Peyer's patch (tissue), 4 donors: ENCODE measurements at places on chromosomes 11 and 22. TPM values are rescaled to one million over a fixed set of nuclear protein-coding genes. Genes with fewer than 3 reads are reported as not detected.

Gene RFPL2
- not detected for total RNA-seq

DNA sequence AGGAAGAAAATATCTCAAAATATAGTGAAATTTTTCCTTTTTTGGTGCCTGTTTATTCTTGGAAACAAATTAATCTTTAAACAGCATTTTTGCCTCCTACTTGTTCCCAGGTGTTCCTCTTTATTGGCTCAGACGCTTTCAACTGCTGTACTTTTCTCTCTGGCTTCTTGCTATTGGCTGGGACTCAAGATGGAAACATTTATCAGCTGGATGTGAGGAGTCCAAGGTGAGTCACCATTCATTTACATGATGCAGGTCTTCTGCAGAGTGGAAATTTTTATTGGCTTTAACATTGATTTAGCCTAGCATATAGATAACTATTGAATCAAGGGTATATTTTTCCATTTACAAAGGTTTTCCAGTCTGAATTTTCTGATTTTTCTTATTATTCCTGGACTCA is 34.4 kb upstream of the DNAJB13 start:
- peak; percentile 60 for DNase-seq

Gene OR52E8
- not detected for total RNA-seq

GRCh38 chr22:49968831-49969661 is 8.5 kb downstream of the PIM3 start:
- peak; percentile 52 for DNase-seq

GRCh38 chr11:37770145-37770544 is 1172.1 kb upstream of the RAG2 start:
- no peak for DNase-seq

DNA sequence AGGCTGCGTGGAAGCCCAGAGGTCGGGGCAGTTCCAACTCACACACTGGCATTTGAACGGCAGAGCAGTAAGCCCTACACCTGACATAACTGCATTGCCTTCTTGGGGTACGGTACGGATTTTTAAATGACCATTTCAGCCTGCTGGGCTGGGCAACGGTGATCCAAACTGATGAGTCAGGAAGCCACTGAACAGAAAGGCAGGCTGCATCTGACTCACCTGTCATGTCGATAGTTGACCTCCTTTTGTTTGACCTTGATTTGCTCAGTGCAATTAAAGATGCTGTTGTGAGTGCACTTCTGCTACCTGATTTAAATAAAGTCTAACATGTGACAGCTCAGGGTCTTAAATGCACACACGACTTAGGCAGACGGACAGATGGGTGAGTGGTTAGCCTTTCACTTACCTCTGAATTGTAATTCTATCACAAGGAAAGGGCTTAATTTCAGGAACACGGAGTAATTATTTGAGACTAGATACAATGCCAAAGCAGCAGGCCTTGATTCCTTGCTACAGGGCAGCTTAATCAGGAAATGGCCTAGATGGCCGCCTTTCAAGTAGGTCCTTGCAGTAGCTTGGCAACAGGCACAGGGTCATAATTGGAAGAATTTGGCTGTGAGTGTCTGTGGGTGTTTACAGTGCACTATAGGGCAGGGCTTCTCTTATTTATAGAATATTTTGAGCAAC is 52.2 kb downstream of the BMAL1 start:
- DNase-seq = peak; percentile 64

DNA sequence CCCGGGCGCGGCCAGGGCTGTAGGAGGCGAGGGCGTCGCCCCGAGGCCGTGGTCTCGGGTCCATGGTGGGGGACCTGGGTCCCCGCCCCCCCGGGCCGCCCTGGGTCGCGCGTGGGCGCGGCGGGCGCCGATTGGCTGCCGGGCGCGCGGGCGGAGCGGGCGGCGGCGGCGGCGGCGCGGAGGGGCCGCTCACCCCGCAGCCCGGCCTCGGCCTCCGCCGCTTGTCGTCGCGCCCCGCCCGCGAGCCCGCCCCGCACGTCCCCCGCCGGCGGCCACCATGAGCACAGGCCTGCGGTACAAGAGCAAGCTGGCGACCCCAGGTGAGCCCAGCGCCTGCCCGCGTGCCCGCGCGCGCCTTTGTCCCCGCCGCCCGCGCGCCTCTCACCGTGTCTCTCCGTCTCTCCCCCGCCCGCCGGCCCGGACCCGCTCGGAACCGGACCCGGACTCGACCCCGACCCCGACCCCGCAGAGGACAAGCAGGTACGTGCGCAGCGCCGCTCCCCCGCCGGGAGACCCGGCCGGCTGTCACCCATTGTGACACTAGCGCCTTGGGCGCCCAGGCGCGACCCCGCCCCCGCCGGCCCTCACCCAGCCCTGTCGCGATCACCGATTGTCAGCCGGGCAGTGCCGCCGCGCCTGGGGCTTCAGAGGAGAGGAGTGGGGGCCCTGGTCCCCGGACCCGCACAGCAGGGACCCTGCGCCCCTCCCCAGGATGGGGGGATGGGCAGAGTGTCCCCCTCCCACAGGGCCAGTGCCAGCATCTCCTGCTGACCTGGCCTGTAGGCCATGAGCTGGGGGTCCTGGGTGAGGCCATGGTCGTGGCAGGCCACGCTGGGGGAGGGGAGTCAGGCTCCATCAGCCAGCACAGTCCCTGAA is at the start of gene SEPTIN5:
Gene SEPTIN5 (plus strand): TSS at position 192 of the 876 bp plus-strand sequence. CDS start 86 bp downstream, at position 278.
- DNase-seq = no peak

Gene OLFML1
- 2.5 TPM for total RNA-seq
